ENCODE measurements at places on chromosomes 1 and 21. TPM values are rescaled to one million over a fixed set of nuclear protein-coding genes. Genes with fewer than 3 reads are reported as not detected.

GRCh38 chr1:84479998-84480397, 932 bp downstream of the RPF1 start:
- peak overlapping the region; percentile 71 for H3K4me3 ChIP-seq
- peaks cover 21% of the 10 kb centered on the region for H3K36me3 ChIP-seq
- H3K4me1 ChIP-seq, result peaks cover 13% of the 10 kb centered on the region
- peak; percentile 17 for DNase-seq

DNA sequence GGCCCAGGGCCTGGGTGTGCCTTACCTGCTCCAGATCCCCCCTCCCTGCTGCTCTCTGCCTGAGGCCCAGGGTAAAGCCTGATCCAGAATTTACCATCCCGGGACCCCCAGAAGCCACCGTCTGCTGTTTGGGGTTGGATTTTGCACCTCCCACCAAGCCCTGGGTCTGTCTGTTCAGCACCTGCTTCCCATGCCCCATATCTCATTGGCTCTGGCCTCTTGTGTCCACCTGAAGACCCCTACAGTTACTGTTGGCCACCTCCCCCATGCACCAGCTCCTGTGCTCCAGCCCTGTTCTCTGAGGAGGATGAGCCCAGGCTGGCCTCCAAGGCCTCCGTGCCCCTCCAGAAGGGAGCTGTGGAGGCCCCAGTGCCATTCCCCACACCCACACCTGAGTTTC, 113.9 kb downstream of the GRIK3 start:
- H3K36me3 ChIP-seq, result no peaks in the 10 kb centered on the region
- no peak overlapping the region for H3K4me3 ChIP-seq
- H3K4me1 ChIP-seq, result no peaks in the 10 kb centered on the region
- H3K27me3 ChIP-seq, result no peaks in the 10 kb centered on the region
- no peak for DNase-seq

The C4BPA gene
- total RNA-seq, result not detected

DNA sequence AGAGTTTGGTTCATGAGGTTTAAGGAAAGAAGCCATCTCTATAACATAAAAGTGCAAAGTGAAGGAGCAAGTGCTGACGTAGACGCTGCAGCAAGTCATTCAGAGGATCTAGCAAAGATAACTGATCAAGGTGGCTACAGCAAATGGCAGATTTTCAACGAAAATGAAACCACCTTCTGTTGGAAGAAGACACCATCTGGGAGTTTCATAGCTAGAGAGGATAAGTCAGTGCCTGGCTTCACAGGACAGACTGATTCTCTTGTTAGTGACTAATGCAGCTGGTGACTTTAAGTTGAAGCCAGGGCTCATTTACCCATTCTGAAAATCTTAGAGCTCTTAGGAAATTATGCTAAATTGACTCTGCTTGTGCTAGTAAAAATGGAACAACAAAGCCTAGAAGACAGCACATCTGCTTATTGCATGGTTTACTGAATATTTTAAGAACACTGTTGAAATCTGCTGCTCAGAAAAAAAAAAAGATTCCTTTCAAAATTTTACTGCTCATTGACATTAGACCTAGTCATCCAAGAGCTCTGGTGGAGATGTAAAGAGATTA, 10.5 kb downstream of the MAEL start:
- peaks cover 2% of the 10 kb centered on the region for H3K27me3 ChIP-seq
- H3K4me1 ChIP-seq, result no peaks in the 10 kb centered on the region
- H3K36me3 ChIP-seq, result no peaks in the 10 kb centered on the region
- DNase-seq, result no peak
- no peak overlapping the region for H3K27ac ChIP-seq

The ERO1B gene
- 16.5 TPM for total RNA-seq

DNA sequence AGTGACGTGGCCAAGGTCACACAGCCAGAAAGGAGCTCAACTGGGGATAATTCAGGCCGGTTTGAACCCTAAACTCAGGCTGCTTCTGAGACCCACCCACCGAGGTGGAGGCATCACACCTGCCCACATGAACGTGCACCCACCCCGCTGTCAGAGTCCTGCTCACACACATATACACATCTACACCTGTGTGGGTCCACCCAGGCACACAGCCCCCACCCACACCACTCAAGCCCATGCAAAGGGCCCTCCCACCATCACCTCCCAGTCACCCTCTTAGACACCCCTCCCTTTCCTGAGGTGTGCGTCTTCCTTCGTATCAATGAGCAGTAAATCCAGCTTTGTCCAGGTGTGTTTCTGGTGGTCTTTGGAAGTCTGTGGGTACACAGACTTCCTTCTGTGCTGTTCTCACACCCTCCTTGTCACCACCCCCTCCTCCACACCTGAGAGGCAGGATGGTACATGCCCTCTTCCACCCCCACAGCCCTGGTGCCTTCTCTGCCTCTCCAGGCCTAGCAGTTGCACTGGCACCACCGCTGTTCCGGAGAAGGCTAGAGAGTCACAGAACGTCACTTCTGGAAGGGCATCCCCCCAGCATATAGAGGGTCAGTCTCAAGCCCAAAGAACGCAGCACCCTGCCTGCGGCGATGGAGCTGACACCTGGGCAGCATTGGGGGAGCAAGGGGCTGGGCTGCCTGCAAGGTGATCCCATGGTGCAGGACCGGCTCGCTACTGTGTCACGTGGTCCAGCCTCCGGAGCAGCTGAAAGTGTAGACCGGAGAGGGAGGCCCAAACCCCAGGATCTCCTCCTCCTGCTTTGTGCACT, 18.9 kb upstream of the FAM131C start:
- no peak overlapping the region for H3K4me3 ChIP-seq
- no peaks in the 10 kb centered on the region for H3K4me1 ChIP-seq
- H3K27ac ChIP-seq, result no peak overlapping the region
- DNase-seq, result no peak

The DNAJC6 gene
- 1.2 TPM for total RNA-seq
